Tibial nerve (tissue), 4 donors: ENCODE measurements at places on chromosomes 13 and 19.

DNA sequence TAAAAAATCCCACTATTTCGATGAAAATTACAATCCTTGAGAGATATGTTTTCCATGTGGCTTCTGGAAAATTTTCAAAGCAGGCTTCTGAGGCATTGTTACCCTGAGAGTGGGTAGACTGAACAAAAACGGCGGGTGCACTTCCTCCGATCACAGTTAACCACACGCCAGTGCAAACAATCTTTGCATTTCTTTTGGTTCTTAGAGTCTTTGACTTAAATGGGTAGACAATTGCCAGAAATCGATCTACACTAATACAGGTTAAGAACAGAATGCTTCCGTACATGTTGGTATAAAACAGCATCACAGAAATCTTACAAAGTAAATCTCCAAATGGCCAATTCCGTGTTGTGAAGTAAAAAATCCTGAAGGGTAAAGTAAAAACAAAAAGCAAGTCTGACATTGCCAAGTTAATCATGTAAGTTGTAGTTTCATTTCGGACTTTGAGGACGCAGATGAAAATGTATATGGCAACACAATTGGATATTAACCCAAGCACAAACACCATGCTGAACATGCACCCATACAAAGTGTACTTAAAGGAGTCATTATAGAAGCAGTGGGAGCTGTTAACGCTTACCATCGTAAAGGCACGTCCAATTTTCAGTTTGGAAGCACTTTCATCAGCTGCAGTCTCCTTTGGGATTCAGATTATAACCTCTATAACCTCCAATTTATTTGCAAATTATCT, 927 bp downstream of the LPAR6 start:
- no peak for DNase-seq

DNA sequence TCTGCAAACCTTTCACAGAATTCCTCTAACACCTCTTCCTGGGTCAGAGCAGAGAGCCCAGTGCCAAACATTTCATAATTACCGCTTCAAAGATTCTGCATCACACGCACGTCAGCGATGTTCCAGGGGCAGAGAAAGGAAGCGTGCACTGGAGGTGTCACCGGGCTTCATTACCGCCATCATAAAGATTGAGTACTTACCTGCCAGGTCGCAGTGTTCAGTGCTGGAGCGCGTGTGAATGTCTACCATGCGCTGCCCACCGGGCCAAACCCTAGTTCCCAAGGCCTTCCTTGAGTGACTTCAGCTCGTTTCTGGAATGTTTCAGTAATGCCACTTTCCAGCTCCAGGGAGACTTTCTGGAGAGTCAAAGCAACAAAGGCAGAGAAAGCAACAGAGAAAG, 104.4 kb downstream of the ZDHHC20 start:
- DNase-seq, result no peak

DNA sequence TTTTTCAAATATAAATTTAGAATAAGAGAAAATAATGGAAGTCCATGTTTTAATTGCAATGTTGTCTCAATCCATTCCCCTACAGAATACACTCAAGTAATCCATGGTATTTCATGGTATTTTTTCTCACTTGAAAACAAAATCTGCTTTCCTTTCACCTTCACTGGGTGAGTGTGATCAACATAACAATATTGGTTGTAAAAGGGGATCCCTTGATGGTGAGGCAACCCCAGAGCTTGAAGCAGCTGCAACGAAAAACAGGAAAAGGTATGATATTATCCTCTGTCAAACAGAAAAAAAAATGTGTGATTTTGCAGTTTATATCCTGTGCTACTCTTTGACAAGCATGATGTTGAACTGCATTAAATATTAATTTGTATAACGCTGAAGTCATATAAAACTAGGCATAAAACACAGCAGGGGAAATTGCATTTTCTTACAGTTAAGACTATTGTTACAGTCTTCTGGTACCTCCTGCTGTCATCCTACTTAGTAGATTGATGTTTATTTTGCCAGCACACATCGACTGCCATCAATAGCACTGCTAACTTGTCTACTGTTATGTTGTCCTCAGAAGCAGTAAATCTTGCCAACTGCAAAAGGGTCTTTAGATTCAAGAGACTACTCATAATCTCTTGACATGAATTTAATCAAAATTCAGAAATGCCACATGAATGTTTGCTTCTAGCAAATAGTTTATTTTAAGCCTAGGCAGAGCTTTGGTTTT, 373.1 kb upstream of the MIR17HG start:
- DNase-seq, result no peak

DNA sequence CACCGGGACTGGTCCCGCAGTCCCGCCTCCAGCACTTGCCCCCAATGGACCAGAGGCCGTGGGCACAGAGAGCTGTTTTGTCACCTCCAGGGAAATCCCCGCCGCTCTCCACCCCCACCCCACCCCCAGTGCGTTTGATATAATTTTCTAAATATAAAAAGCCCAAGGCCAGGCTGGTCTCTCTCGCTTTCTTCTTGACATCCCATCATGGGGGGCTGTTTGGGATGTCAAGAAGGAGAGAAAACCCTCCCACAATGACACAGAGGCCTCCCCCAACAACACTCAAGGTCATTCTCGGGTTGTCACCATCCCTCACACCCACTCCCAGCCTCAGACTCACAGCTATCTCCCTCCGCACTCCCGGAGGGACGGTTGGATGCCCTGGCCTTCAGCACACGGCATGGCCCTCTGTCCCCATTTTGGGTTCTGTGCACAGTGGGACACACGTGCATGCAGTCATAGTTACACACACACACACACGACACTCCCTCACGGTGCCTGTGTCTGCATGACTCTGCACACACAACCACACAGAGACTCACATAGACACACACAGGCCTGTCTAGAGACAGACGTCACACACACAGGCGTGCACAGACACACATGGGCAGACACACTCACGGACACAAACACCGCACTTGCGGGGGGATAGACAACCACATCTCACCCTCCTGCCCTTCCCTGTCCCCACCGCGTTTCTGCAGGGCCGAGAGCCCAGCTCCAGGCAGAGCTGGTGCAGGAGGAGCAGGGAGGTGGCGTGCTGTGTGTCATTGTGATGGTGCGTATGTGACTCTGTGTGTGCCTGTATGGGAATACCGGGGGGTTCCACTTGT, 4.8 kb upstream of the NFIC start:
- DNase-seq, result no peak

GRCh38 chr13:112586334-112586960, 1.5 kb downstream of the TUBGCP3 start:
- DNase-seq, result no peak

DNA sequence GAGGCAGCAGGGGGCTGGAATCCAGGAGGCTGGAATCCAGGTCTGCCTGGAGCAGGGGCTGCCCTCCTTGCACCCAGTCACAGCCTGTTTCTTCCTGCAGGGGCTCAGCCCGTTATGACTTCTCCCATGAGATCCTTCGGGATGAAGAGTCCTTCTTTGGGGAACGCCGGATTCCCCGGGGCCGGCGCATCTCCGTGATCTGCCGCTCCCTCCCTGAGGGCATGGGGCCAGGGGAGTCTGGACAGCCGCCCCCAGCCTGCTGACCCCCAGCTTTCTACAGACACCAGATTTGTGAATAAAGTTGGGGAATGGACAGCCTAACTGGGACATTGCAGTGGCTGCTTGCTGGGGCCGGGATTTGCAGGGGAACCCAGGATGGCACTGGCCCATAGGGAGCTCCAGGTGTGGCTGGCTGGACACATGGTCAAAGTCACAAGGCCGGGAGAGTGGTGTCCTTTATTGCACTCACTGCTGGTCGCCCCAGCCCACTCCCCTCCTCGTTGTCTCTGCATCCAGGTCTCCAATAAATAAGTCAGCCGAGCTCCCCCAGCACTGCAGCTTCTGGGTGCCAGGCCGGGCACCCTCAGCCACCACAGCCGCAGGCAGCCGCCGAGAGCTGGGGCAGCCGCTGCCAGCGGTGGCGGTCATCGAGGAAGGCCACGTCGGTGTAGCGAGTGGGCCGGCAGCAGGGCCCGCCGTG, 872 bp downstream of the PSPN start:
- DNase-seq, result no peak

DNA sequence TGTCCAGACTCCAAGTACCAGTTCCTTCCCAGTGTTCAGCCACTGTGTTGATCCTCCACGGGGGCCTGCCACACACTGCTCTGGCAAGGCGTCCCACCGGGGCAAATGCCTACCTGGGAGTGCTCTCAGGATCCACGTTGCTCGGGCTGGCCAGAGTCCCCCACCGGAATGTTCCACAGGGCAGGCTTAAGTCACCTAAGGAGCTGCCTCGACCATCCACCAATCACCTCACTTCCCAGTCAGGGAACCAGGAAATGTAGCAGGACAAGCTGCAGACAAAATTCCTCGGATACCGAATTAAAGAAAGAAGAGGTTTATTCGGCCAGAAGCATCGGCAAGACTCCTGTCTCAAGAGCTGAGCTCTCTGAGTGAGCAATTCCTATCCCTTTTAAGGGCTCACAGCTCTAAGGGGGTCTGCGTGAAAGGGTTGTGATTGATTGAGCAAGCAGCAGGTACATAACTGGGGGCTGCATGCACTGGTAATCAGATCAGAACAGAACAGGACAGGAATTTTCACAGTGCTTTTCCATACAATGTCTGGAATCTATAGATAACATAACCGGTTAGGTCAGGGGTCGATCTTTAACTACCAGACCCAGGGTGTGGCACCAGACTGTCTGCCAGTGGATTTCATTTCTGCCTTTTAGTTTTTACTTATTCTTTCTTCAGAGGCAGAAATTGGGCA, 56.9 kb upstream of the EDNRB start:
- DNase-seq, result no peak

GRCh38 chr19:5686326-5686646, 3.8 kb upstream of the RPL36 start:
- DNase-seq, result no peak

DNA sequence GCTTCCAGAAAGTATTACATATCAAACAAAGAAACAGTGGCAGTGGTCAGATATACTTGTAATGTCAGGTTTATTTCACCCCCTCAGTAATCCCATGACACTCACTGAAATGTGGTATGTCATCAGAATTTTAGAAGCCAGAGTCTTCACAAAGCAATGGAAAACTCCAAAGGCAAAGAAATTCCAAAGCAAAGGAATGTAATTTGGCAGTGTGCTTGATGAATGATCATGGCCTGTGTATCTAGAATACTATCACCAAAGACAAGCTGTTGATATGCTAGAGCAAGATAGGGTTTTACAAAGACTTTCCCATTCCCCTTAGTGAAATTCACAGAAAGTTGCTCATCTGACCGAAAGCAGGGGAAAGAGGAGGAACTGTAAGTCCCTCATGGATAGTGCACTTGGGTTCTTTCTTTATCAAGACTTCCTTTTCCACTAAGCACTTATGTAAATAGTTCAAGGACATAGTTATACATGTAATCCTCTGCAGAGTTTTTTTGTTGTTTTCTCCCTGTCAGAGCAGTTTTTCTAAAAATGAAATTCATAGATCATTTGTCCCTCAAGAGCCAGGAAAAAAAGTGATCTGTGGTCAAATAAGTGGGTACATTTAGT, 243.4 kb downstream of the NHLRC3 start:
- no peak for DNase-seq

DNA sequence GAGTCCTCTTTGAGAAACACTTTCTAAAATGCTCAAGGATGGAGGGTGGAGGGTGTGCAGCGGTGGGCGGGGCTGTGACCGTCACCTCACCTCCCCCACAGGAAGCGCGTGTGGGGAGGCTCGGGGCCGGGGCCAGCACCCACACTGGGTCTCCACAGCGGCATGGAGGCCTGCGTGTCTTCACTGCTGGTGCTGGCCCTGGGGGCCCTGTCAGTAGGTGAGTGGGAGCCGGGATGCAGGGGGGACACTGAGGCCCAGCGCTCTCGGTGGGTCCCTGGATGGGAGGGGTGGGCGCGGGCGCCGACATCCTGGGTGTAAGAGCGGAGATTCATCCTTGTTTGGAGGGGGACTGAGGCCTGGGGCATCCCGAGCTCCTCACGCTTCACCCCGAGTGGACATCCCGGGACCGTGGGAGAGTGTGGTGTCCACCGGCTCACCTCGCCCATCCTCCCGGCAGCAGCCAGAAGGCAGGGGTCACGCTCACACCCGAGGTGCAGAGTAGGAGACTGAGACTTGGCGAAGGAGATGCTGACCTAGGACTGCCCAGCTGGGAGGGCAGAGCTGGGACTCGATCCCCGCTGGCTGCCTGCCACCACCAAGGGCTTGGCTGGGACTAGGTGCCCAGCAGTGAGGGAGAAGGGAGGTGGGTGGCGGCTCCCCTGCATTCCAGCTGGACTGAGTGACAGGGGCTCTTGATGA, at the start of gene GZMM:
GZMM (plus strand) TSS at position 144 of the 699 bp plus-strand sequence; CDS start at position 163, 19 bp downstream.
- no peak for DNase-seq

DNA sequence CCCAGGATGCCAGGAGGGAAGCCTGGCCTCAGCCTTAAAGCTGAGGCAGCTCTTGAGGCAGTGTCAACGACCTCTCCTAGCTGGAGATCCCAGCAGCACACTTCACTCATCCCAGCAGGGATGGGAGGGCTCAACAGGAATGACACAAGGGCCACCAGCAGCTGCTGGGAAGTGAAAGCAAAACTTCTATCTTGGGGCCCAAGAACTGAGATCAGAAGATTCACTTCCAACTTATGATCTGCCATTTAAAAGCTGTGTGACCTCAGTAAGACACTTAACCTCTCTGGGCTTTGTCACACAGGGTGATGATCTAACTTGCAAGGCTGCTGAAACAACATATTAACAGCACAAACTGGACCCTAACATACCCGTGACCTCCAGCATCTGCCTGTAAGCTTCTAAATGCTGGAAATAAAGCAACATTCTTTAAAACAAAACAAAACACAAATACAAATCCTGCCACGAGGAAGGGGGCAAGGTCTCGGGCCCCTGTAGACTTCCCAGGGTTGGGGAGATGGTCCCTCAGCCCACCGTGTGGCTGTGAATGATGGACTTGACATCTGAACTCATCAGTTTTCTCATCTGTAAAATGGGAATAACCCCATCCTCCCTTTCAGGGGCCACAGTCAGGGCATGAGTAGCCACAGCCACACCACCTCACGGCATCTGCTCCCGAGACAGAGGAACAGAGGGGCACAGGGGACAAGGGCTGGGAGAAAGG, 22.7 kb downstream of the ELL start:
- DNase-seq, result no peak

DNA sequence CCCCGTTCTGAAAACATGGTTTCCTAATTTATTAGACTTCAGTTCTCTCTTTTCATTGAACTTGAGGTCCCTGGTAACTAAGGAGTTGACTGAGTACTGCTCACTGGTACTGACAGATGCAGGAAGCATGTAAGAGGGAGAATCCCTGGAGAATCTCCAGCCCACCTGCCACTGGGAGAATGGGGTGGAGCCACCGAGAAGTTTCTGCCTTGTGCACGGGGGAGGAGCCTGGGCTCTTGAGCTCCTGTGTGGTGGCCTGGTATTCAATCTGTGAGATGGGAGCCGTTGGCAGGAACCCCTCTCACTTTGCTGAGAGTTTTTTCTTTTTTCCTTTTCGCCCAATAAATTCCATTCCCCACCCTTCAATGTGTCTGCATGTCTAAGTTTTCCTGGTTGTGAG, 13.2 kb upstream of the AKAP11 start:
- DNase-seq, result no peak

- DNase-seq, result no peak
Observed at GRCh38 chr19:14347999-14348889, 33.0 kb upstream of the ADGRE5 start.

- no peak for DNase-seq
Observed at GRCh38 chr19:771332-771785, 20.4 kb downstream of the MISP start.
